ENCODE measurements at places on chromosomes 7 and 10. TPM values are rescaled to one million over a fixed set of nuclear protein-coding genes. Genes with fewer than 3 reads are reported as not detected.

Gene SPOCK2
- polyA plus RNA-seq: 1.6 TPM

Gene NPC1L1
- polyA plus RNA-seq: 39.9 TPM

Gene CDC14C
- polyA plus RNA-seq: 0.03 TPM

Gene TMEM176A
- polyA plus RNA-seq: 227 TPM

Gene PNLIPRP3
- not detected for polyA plus RNA-seq

Gene BTRC
- 12.5 TPM for polyA plus RNA-seq

Gene GAD2
- polyA plus RNA-seq: not detected

Gene TMEM270
- not detected for polyA plus RNA-seq

Gene CDHR1
- 0.06 TPM for polyA plus RNA-seq

Gene FAM180A
- polyA plus RNA-seq: not detected

Gene MYL10
- not detected for polyA plus RNA-seq

Gene VAX1
- polyA plus RNA-seq: not detected

Gene EGR2
- polyA plus RNA-seq: 0.54 TPM

Gene GRID2IP
- 0.90 TPM for polyA plus RNA-seq

Gene OIT3
- 10.6 TPM for polyA plus RNA-seq

Gene ZNF488
- polyA plus RNA-seq: 2.7 TPM

Gene HMX3
- polyA plus RNA-seq: 0.51 TPM

Gene HTR5A
- polyA plus RNA-seq: not detected

Gene PAX4
- polyA plus RNA-seq: 0.81 TPM

Gene HELLS
- polyA plus RNA-seq: 15.8 TPM

Gene EEPD1
- 6.9 TPM for polyA plus RNA-seq

Gene UNCX
- polyA plus RNA-seq: not detected

Gene AKR1C8
- polyA plus RNA-seq: not detected

Gene INSYN2A
- 0.22 TPM for polyA plus RNA-seq

Gene CPEB3
- polyA plus RNA-seq: 3.7 TPM

Gene ARHGAP19
- polyA plus RNA-seq: 15.2 TPM

Gene GPR37
- polyA plus RNA-seq: 0.40 TPM

Gene IL6
- 2.2 TPM for polyA plus RNA-seq

Gene FXYD4
- not detected for polyA plus RNA-seq

Gene CCDC3
- 8.7 TPM for polyA plus RNA-seq

Gene PDK4
- polyA plus RNA-seq: 210 TPM

Gene HECW1
- under 0.01 TPM for polyA plus RNA-seq

Gene RNF148
- polyA plus RNA-seq: 0.15 TPM

Gene NPY4R
- polyA plus RNA-seq: not detected

Gene PNLIPRP2
- 51.9 TPM for polyA plus RNA-seq

Gene PODXL
- polyA plus RNA-seq: 24.2 TPM

Gene WDR91
- 4.2 TPM for polyA plus RNA-seq

Gene MUC12
- 31.8 TPM for polyA plus RNA-seq

Gene SHTN1
- 8.9 TPM for polyA plus RNA-seq

Gene KNDC1
- not detected for polyA plus RNA-seq

Gene SRGN
- 25.4 TPM for polyA plus RNA-seq

Gene TMEM213
- 0.07 TPM for polyA plus RNA-seq

Gene DDC
- 689 TPM for polyA plus RNA-seq

Data from small intestine (tissue), 16 donors.